NAMALWA (cell line): ENCODE measurements at places on chromosomes 7 and 10.

GRCh38 chr7:155611808-155612447 is 32.5 kb upstream of the RBM33 start:
- no peak for DNase-seq

DNA sequence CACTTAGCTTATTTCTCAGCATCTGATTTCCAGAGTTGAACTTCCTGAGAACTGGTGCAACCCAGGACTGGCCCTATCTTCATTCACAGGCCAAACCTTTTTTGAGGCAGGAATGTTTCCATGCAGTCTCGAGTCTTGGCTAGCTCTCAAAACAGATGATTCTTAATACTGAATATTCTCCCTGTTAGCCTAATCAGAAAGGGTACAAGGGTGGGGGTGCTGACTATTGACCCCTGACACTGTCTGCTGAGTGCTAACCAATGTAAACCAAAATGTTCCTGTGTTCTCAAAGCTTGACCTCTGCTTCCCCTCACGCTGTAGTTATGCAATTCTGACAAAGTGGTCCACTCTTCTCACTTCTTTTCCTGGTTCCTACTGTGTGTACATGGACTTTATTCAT is 25.3 kb downstream of the VWDE start:
- DNase-seq, result no peak

GRCh38 chr7:103821092-103821491 is 168.4 kb downstream of the RELN start:
- no peak for DNase-seq

DNA sequence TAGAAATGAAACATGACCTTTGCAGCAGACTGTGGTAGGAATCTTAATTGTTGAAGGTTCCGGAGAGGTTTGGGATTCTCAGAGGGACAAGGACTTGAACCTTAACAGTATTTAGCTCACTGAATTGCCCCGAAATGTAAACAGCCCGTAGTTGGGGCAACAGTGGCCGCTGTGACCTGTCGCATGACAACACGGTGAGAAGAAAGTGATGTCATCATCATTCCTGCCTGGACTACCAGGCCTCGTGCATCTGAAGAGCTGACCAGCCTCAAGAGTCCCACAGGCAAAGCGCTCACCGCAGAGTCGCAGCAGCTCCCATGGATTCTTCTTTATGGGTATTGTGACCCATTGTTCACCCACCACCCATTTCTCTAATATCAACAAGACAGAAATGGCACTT is 250.6 kb downstream of the KLF6 start:
- DNase-seq, result no peak

GRCh38 chr7:76428149-76428823 is 3.5 kb downstream of the ZP3 start:
- DNase-seq, result no peak

- no peak for DNase-seq
These were observed 64.6 kb downstream of the CYP26A1 start for GRCh38 chr10:93138113-93138870.

DNA sequence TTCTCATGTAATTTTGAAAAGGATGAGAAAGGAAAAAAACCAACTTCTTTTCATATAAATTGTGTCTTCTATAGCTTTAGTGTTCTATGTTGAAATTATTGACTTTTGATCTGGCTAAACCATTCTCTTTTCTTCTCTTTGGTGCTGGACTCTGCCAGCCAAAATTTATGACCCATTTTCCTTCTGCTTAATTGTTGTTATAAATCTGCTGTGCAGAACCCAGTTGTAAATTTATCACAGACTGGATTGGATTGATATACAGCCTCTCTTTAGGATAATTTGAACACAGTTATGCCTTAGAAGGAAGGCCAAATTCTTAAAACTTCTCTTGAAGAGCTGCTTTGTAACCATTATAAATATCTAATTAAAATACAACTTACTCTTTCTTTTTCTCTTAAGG is 93.8 kb downstream of the PARP12 start:
- DNase-seq, result no peak

- no peak for DNase-seq
These were observed 101.5 kb downstream of the ARHGAP22 start for GRCh38 chr10:48503293-48503911.

- DNase-seq, result no peak
These were observed 93.7 kb downstream of the WDFY4 start for GRCh38 chr10:48778193-48778857.

GRCh38 chr10:69160809-69161241 is 19.2 kb upstream of the SUPV3L1 start:
- no peak for DNase-seq

DNA sequence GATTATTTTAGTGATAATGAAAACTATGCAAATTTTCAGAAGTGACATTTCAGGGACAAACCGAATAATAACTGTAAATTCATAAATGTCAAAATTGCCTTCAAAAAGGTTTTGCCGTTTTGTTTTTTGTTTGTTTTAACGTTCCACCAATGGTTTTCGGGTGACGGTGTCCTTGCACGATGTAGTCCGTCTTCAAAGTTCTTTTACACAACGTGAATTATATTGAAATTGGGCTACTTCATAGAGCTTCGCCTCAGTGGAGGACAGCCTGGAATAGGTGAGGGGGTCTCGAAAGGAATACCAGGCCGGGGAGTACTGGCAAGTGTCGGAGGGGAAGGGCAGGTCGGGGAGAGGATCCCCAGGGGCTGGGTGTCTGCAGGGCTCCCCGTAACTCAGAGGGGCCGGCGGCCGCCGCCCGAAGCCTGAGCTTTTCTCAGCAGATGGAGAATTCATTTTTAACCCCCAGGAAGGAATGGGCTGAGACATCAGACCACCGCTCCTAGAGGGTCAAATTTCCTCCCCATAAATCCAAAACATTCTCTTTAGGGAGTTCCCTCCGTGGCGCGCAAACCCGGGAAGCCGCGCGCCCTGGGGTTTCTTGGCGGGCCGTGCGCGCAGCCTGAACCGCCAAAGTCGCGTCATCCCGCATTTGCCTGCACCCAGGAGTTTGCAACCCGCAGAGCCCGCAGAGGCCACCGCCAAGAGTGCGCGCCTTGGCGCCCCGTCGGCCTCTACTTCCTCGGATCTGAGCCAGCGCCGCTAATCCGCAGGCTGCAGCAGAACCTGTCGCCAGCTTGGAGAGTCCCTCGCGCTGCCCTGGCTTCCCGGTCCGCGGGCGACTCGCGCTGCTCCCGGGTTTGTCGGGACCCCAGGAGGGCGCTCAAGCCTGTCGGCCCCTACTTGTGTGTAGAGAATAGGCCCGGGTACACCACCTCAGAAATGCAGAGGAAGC is 17.3 kb upstream of the EVX1 start:
- DNase-seq, result no peak

DNA sequence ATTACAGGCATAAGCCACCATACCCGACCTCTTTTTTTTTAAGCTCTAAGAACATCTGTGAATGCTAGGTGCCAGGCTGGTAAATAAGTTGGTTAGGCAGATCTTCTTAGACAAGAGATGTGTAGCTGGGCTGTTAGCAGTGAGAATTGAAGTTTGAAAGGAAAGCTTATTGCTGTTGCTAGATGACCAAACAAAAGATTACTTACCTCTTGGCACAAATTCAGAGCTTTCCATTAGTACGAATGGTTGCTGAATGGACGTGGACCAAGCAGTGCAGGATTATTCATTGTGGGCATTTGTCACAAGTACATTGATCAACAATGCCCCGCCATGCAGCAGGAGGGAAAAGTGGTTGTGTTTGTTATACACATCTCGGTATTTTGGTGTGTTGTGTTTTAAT is 131.2 kb downstream of the GFRA1 start:
- no peak for DNase-seq

- no peak for DNase-seq
These were observed 126.6 kb downstream of the SORBS1 start for GRCh38 chr10:95434583-95434982.

DNA sequence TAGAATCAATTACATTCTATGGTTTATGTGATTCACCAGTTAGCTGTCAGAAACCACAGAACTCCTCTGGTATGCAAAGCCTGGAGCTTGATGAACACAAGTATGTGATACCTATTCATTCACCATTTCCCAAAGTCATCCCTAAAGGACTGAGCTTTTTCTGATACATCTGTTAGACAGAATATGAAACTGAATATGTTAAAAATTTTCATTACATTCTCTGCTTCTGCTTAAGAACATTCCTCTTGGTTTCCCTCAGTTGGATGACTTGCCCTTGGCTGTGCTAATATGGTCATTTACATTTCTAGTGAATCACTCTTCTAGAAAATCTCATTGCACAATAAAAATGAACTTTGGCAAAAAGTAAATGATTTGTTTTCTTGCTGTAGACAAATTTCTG is 10.8 kb upstream of the PON1 start:
- DNase-seq, result no peak

DNA sequence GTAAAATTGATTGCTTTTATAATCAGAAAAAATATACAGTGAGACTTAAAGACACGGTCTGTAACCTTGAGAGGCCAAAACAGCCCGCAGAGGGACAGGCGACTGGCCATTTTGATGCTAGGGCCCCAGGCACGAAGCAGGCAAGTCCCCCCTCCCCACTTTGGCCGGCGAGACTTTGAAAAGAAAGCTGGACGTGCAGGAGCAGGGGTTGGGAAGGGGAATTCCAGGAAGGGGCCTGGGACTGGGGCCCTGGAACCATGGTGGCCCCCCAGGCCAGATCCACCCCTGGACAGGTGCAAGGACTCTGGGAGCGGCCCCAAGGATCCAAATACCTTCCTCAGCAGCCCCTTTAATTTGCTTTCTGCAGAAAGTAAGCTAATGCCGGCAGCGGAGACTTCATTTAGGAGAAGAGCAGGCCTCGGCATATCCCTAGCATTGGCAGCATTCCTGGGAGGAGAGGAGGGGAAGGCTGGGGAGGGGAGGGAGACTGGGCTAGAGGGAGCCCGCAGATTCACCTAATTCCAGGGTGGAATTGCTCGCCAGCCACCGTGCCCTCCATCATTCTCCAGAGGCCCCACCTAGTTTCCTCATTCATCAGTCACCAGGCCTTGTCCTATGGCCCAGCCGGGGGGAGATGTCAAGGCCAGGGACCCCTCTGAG is 24.9 kb upstream of the TNRC18 start:
- DNase-seq, result no peak

- peak; percentile 62 for DNase-seq
These were observed 11.7 kb downstream of the CASP2 start for GRCh38 chr7:143299840-143300239.

GRCh38 chr7:41889040-41889439 is 186.2 kb upstream of the INHBA start:
- peak; percentile 9 for DNase-seq

DNA sequence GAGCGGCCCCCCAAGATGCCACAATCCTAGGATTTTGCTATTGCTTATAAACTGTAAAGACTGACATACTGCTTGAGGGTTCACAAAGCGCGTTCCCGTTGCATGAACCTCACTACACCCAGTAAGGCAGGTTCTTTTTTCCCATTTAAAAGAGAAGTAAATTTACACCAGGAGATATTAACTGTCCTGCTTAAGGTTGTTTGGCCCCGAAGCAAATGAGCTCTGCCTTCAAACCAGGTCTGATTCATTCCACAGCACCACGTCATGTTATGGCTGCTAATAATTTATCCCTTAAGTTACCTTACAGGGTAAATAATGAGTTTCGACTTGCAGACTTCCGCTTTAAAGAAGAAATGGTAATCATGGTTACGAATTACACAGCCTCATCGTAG is 559 bp upstream of the FKBP14 start:
- peak; percentile 92 for DNase-seq

GRCh38 chr7:32658467-32658869 is 163.2 kb downstream of the AVL9 start:
- no peak for DNase-seq

DNA sequence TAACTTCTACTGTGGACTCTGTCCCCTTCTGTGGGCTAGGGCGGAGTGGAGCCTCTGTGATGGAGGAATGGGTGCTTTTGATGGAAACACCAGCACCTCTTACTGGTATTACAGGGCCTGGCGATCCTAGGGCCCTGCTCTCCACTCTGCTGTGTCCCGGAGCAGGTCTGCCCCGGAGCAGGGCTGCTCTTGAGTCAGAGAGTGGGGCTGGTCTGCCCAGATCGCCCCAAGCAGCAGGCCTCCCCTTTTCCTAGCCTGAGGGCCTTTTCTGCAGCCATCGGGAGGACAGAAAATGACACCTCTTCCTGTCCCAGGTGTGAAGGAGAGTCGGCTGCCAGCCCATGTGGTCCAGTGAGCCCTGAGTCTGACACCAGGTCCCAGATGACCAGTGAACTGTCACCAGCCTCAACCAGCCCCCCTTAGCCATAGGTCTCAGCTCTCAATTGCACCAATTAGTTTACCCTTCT is 1.4 kb downstream of the ZNF282 start:
- no peak for DNase-seq

GRCh38 chr7:4237296-4238235 is 444.5 kb upstream of the FOXK1 start:
- no peak for DNase-seq

GRCh38 chr7:157358753-157359096 is 21.9 kb downstream of the DNAJB6 start:
- no peak for DNase-seq

GRCh38 chr7:55185941-55186609 is 167.3 kb downstream of the EGFR start:
- DNase-seq, result no peak

GRCh38 chr10:85993840-85994507 is 372.6 kb downstream of the GRID1 start:
- no peak for DNase-seq

DNA sequence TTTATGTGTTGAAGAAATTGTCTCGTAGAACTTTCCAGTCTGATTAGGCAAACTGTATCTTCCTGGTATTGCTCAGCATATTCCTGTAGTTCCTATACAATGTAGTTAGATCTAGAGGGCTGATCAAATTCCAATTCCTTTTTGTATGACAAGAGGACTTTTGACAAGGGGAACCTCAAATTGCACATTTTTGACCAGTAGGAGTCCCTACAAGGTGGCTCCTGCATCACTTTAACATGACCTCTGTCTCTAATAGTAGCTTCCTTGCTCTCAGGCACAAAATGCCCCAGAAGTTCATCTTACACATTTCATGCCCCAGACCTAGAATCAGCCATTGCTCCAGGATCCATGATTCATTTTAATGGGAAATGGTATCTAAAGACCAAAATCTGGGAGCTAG is 18.7 kb downstream of the HERPUD2 start:
- peak; percentile 60 for DNase-seq

DNA sequence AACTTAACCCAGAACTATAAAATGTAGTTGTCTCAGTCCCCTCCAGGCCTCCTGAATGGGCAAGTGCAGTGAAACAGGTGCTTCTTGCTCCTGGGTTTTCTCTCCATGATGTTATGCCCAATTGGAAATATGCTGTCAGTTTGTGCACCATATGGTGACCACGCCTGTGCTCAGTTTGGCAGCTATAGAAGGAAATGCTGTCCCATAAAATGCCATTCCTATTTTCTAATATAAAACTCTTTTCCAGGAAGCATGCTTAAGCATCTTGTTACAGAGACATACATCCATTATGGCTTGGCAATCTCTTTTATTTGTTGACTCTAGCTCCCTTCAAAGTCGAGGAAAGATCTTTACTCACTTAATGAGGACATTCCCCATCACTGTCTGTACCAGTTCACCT is 45.2 kb downstream of the FGFBP3 start:
- DNase-seq, result no peak

- no peak for DNase-seq
These were observed 1.4 kb upstream of the PODXL start for GRCh38 chr7:131557652-131558385.

GRCh38 chr7:25007668-25008067 is 27.7 kb upstream of the OSBPL3 start:
- no peak for DNase-seq

- DNase-seq, result no peak
These were observed 361.3 kb upstream of the AOAH start for GRCh38 chr7:37085600-37085999.

- peak; percentile 84 for DNase-seq
These were observed 216.5 kb upstream of the MKLN1 start for GRCh38 chr7:131111081-131111576.

- no peak for DNase-seq
These were observed 2.6 kb downstream of the ABCA13 start for GRCh38 chr7:48173756-48174382.

- DNase-seq, result no peak
These were observed 30.8 kb downstream of the SLC16A9 start for GRCh38 chr10:59678884-59679301.
